Karpas-422 (cell line): ENCODE measurements at places on chromosomes 2 and 18. TPM values are rescaled to one million over a fixed set of nuclear protein-coding genes. Genes with fewer than 3 reads are reported as not detected.

GRCh38 chr2:128362176-128362888 is 43.7 kb upstream of the HS6ST1 start:
- no peak for DNase-seq

DNA sequence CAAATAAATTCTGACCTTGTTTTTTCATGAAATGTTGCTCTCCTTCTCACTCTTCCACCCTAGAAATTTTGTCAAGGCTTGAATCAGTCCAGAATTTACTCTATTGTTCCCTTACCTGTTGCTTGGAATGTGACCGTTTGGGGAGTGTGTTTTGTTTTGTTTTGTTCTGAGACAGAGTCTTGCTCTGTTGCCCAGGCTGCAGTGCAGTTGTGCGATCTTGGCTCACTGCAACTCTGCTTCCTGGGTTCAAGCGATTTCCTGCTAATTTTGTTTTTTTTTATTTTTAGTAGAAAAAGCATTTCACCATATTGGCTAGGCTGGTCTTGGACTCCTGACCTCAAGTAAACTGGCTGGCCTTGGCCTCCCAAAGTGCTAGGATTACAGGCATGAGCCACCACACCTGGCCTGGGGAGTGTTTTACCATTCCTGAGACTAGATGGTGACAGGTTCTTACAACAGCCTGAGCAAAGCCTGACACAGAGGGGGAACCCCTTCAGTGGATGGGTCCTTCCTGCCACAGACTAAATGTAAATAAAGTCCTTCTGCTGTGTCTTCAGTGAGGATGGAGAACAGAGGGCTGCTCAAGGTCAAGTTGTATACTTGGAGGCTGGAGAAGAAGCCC is 52.0 kb downstream of the HAUS1 start:
- DNase-seq = no peak

Gene B3GNT7
- total RNA-seq = 2.8 and 4.7 TPM in 2 replicates

DNA sequence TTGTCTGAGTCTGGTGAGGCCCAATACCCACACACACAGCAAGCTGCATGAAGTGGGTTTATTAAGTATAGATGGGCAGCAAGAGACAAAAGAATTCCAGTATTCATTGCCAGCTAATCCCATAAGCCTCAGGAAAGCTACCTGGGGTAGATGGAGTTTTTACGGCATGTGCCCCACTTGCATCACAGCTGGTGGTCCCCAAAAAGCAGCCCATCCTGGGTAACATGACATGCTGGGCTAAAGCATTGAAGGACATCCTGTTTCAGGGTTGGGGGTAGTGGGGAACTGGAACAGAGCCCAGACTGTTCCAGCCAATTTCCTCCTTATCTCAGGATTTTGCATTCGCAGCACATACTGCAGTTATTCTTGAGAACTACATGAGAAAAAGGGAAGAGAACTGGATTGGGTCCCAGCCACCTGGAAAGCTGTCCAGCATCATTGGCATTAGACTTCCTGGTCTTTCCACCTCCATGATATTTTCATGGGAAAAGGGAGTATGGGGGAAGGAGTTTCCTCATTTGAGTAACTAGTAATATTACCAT is 240.1 kb upstream of the MMADHC start:
- no peak for DNase-seq

Gene SERPINB13
- not detected in 2 replicates for total RNA-seq

Gene FAHD2A
- total RNA-seq = 22.5 and 34.2 TPM in 2 replicates
